Left renal pelvis (tissue), 4 donors: ENCODE measurements at places on chromosomes 6 and 20. TPM values are rescaled to one million over a fixed set of nuclear protein-coding genes. Genes with fewer than 3 reads are reported as not detected.

DNA sequence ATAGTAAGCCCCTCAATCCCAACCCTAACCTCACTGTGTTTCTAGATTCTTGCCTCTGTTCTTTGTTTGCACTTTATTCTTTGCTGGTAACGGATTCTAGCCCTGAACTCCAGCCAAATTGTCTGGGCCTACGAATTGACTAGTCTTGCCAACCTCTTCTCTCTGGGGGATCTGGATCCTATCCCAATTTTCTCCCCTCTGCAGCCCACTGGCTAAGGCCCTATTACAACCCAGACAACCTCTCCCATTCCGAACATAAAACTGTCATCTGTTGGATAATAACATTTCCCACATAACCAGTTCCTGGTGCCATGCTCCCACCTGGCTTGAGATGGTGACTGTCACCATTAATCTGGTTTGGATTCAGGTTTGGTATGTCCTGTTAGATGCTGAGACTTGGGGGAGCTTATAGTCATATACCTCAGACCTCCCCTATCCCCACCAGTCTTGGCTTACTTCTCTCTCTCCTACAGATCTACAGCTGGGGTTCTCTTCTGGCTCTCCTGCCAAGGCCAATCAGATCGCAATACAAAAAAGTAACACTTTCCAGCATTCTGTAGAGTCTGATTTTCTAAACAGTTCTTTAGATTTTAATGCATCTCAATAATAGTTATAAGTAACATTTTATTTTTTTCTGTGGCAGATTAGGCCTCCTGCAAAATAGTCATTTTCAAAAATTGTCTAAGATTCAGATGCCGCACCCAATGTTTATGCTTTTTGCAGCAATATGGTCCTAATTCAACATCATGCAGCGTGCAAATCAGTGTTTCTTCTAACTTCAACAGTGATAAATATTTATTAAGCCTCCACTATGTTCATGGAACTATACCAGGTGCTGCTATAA lies 29.8 kb upstream of the AHI1 start:
- no peak for DNase-seq

DNA sequence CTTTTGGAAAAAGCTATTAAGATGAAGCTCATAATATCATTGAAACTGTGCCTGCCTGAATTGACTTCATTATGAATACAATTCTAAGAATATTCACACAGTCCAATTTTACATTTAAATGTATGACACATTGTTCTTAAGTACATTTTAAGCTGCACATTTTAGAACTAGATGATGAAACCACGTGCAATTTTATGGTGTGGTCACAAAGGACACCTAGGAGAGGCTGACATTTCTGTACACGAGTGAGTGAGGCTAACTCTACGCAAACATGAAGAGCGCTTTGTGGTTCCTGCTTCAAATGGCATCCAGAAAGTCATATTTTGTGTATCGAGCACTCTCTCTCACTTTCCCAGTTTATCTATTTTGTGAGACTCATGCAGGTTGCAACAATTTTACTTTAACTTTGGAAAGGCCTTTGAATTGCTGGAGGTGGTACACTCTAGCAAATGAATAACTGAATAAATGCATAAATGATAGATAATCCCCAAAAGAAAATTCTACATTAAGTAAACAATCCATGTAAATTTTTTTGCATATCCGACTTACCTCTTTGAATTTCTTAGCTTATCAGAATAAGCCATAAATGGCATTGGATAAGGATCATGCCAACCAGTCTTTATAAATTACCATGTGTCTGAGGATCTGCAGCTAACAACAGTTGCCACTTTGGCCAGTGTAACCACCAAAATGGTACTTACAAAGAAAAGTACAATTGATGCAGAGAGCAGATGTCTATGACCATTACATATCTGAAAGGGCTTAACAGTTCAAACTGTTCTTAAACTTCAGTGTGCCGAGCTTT lies 97.3 kb downstream of the NRSN1 start:
- no peak for DNase-seq

- no peak for DNase-seq
Observed at GRCh38 chr6:168615837-168616236, 174.9 kb downstream of the SMOC2 start.

- DNase-seq: no peak
Observed at GRCh38 chr6:41747256-41748101, at the start of gene PGC. TSS of gene PGC (minus strand) at chr6:41747397. CDS start at chr6:41747334, 63 bp downstream.

FAM209B gene
- polyA plus RNA-seq: 0.34 TPM

DNA sequence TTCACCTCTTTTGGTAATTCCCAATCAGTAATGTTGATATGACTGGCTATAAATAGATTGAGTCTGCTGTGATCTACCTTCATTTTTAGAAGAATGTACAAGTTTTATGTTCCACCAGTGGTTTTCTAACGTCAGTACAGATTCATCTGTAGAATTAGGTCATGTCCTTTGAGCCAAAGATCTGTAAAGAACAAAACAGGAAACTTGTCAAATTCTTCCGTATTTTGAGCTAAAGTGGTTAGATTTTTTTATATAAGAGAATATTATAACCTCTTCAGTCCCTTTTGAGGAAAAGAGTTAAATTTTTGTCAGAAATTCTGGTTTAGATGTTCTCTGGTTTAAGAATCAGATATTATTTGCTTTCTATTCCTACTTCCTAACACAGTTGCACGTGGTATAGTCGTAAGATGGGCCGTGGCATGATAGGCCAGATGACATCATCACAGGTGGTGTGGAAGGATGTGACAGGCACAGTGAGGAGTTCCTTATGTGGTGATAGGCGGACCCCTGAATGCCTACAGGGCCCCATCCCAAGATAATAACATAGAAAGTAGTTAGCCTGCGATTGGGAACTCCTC lies 62.3 kb downstream of the SNX9 start:
- no peak for DNase-seq

DNA sequence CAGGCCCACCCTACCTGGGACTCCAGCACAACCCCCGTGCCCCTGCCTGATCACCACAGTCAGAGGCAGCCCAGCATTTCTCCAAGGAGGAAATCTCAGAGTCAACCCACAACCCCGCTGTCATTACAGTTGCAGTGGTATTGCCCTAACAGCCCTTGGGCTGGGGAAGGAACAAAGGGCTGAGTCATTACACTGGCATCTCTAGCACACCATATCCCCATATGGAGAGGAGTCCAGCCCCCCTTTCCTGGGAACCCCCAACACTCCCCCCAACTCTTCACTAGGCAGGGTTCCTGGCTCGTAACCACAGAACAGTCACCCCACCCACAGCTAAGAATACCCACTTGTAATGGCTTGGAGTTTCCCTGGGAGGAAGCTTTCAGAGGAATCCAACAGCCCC lies 149.4 kb upstream of the OGFRL1 start:
- DNase-seq: no peak

TXLNB gene
- 2.3 TPM for polyA plus RNA-seq

- DNase-seq: no peak
Observed at GRCh38 chr6:36914227-36914794, 28.6 kb downstream of the C6orf89 start.

- DNase-seq: no peak
Observed at GRCh38 chr20:53839423-53840176, 230.8 kb downstream of the BCAS1 start.

DNA sequence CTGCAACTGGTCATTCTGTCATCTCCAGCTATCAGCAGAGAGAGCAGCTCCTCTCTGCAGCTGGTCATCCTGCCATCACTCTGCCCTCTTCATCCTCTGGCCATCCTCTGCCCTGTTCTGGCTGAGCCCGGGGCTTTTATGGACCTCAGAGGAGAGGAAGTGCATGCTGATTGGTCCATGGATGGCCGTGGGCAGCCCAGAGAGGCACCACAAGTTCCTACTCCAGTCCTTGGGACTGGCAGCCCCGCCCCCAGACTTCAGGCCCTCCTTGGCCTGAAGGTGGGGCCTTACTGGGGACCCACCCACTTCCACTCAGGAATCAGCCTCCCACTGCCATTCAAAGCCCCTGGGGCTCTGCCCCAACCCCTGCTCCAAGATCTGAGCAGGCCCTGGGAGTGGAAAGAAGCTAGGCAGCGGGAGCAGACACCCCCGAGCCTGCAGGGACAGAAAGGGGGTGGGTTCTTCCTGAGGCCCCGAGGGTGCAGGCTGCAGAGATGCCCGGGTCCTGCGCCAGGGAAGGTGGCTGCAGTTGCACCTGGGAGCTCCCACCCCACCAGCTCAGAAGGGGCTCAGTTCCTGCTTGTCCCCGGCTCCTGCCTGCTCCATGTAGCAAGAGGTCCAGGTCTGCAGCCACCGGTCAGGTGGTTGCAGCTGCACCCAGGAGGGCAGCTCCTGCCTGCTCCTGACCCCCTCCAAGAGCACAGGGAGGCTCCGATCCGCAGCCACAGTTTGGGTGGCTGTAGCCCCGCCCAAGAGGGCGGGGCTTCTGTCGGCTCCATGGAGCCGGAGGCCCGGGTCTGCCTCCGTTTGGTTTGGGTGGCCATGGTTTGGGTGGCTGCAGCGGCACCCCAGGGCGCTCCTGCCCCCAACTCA lies 34.1 kb upstream of the HMGA1 start:
- DNase-seq: no peak

DNA sequence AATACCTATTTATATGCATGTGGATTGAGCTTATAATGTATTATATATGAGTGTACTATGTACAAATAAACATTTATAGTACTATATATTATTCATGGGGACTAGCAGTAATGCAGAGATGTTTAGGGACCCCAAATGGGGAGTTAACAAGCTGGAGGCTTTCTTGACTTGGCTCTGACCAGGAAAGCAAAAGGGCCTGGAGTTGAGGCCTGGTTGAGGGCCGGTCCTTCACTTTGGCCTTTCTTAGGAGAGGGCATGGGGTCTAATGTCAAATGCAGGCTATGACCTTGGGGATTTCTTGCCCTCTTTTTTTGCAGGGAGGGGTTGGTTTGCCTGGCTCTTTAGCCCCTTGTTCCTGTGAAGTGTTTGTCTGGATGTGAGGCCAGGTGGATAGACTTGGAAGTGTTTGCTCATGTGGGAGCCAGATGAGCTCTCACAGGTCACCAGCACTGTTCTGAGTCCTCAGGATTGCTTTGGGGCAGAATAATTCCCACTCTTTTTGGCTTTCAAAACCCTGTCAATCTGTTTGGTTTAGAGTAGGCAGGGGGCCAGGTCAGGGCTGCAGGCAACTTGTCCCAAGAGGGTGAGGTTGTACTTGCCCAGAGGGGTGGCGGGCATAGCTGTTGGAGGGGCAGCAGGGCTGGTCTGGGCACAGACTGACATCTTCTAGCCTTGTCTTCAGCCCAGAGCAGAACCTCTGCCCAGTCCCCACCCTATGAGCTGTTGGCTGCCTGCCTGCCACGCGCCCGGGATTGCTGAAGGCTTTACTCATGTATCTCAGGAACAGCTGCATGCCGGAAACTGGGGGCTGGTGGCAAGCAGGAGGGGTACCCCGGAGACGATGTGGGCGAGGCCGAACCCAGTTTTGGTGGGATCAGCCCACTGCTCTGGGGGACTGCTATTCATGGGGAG lies 14.6 kb downstream of the TJAP1 start:
- no peak for DNase-seq

DNA sequence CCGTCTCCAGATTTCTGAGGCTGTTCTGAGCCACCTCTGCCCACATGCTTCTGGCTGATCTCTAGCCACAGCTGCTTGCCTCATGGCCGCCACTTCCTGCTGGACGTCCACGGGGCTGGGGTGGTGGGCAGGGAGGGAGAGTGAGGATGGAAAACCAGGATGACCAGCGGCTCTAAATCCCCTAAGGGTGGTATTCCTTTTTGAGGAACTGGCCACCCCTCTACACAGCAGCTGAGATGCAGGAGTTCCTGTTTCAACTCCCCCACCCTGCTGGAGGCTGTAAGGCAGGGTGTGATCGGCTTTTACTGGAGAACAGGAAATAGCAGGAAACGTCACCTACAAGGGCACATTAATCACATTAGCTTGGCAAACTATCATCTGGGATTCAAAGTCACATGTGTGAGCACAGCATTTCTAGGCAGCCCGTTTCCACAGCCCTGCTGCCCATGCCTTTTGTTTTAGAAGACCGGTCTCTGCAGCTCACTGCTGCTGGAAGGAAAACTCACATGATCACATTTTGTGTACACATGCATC lies 181.6 kb upstream of the ECI2 start:
- peak; percentile 35 for DNase-seq

ZNF165 gene
- polyA plus RNA-seq: 4.4 TPM

DNA sequence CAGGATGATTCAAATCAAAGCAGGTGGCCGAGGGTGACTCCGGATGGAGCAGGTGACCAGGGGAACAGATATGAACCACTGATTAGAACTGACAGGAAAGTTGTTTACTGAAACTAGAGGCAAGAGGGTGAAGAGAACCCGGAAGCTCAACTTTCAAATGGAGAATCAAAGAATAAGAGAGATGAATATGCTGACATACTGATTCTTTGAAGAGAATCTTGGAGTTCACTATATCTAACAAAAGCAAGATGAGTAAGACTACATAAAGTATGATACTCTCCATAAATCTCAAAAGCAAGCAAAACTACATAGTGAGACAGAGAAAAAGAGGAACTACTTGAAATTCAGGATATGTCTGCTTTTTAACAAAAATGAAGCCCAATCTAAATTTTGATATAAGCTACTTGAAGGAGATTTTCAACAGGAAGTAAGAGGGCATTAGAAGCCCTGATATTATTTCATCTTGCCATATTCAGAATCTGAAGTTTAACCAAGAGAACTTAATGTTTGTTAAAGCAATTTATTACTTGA lies 4.0 kb upstream of the UBD start:
- DNase-seq: no peak

CEP85L gene
- 6.7 TPM for polyA plus RNA-seq

DNA sequence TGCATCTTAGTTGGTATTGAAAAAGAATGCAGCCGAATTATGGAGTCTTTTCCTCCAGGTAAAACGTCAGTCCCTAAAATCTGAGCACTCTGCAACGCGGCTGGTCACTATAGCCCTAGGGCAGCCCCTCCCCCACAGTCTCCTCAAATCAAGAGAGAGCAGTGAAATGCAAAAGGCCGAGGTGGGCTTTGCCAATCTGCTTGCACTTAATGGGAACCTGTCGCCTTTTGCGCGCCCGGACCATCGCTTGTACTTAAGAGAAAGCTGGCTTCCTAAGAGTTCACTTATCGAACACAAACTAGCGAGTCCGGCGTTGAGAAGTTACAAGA lies 447 bp downstream of the MCM3 start:
- no peak for DNase-seq

IL20RA gene
- polyA plus RNA-seq: 2.0 TPM

GRCh38 chr6:111950661-111951496 lies 77.6 kb upstream of the FYN start:
- peak; percentile 72 for DNase-seq
